ENCODE measurements at places on chromosomes 4 and X. TPM values are rescaled to one million over a fixed set of nuclear protein-coding genes. Genes with fewer than 3 reads are reported as not detected.

DNA sequence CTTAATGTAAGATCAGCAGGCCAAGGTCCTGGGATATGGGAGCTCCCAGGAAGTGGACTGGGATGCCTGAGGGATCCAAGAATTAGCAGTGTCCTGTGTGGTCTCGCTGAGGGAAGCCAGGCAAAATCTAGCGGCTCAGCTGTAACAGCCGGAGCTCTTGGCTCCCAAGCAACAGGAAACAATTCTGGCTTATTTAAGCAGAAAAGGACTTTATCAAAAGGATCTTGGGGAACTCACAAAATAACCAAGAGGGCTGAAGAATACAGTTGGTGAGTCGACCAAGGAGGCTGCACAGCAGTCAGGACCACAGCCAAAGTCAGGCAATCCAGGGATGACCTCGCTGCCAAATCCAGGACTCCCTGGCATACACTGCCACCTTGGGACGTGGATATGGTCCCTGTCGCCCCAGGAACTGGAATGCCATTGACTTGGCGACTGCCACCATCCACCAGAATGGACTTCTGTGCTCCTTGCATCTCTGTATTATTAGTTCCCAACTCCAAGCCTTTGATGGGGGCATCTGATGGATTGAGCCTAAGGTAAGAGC, 165.3 kb upstream of the BCOR start:
- no peak for DNase-seq

Gene TLR7
- not detected for total RNA-seq

Gene SPATA18
- total RNA-seq, result 18.6 TPM

Gene SYP
- 1.4 TPM for total RNA-seq

- DNase-seq, result no peak
These were observed 11.2 kb upstream of the C1QTNF7 start for GRCh38 chr4:15416357-15417232.

Gene FRMD7
- total RNA-seq, result 0.34 TPM

Gene SSX2
- total RNA-seq, result not detected

Gene CTSO
- total RNA-seq, result 13.9 TPM

GRCh38 chrX:5051831-5052491, 1176.7 kb downstream of the NLGN4X start:
- no peak for DNase-seq

Gene SYNPO2
- total RNA-seq, result 12.3 TPM

DNA sequence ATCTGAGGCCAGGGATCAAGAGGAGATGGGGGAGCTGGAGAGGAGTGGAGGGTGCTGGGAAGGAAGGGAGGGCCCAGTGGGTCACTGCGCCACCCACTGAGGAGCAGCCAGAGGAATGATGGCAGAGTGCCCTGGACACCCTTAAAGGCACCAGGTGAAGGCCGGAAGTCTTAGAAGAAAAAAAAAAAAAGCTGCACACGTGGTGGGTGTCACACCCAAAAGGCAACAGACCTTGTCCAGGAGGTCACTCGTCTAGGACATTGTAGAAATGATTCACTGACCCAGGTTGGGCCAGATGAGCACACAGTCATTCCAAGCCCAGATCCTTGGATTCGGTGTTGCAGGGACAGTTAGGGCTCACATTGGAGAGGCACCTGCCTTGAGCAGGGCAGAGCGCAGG, 93.5 kb upstream of the TRIM2 start:
- no peak for DNase-seq

Gene POF1B
- total RNA-seq, result not detected

Gene LRIT3
- total RNA-seq, result not detected

- DNase-seq, result no peak
These were observed 20.5 kb upstream of the TMEM192 start for GRCh38 chr4:165133150-165133549.

DNA sequence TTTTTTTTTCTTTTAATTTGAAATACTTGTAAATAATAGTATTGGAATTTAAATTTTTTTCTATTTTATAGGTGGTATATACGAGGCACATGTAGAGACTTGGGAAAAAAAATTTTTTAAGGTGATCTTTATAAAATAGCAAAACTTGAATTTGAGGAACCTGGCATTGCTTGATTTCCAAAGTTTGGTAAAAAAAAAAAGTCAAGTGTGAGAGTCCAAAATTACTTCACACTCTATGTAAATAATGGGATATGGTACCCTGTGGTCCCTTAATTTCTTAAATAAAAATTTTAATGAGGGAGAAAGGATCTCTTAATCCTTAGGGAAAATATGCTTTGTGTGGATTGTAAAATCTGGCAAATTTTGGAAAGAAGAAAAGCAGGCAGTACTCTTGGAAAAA, 19.0 kb downstream of the SPRY1 start:
- no peak for DNase-seq

GRCh38 chr4:159374749-159375530, 272.1 kb downstream of the RAPGEF2 start:
- DNase-seq, result no peak

GRCh38 chr4:170887396-170887795, 797.6 kb upstream of the AADAT start:
- no peak for DNase-seq

Gene VCX3A
- not detected for total RNA-seq

DNA sequence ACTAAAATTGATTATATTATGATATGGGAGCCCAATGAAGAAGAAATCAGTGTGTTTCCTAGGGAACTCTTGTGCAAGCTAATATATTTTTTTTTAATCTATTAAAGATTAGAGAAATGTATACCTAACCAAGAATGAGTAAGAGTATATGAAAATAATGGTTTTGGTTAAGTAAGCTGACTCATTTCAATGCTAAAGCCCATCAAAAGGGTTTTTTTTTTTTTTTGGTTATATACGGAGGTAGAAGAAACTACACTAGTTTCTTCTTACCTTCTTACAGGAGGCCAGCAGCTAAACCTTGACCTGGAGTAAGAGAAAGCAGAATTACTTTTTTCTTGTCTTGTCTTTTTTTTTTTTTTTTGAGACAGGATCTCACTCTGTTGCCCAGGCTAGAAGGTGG, 27.5 kb downstream of the RUFY3 start:
- no peak for DNase-seq

GRCh38 chr4:67929426-67929825, 33.9 kb downstream of the TMPRSS11A start:
- DNase-seq, result no peak

- no peak for DNase-seq
These were observed at the start of gene STATH for GRCh38 chr4:69995526-69996016. Gene STATH (plus strand): TSS chr4:69995966. CDS start chr4:69998438, 2,472 bp downstream.

Gene ITIH6
- 0.08 TPM for total RNA-seq

DNA sequence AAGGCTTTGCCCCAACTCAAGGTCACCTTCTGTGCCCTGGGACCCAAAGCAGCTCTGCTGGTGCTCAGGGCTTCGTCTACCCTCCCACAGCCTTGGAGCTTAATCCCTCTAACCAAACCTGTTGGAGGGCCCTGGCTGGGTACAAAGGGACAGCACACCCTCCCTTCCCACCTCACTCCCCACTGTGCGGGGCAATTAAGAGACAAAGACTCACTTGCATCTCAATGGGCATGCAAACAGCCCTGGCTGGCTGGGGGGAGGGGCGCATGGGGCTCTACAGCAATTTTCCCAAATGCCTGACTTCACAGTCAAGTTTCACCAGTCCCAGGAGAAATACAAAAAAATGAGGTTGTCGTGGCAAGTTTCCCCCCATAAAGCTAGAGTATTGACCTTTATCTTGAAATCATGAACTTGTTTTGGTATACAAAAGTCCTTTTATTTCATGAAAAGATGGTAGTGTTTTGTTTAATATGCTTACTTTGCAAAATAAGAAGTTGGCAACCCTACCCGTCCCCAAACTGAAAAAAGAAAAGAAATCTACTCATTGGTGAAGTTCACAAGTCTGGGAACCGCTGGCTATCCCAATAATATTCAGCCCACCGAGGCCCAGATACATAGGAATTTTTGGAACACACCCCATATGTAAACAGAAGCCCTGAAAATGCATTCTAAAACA, 4.1 kb upstream of the CD99L2 start:
- DNase-seq, result no peak

Gene FAM236B
- total RNA-seq, result not detected

GRCh38 chr4:152530600-152530999, 5.3 kb downstream of the FBXW7 start:
- DNase-seq, result no peak

GRCh38 chr4:53714236-53715140, 123.2 kb upstream of the LNX1 start:
- no peak for DNase-seq

Gene TRPC3
- 0.20 TPM for total RNA-seq

GRCh38 chrX:78493180-78493579, 165.8 kb upstream of the CYSLTR1 start:
- no peak for DNase-seq
